ENCODE measurements at places on chromosomes 1 and 21.

DNA sequence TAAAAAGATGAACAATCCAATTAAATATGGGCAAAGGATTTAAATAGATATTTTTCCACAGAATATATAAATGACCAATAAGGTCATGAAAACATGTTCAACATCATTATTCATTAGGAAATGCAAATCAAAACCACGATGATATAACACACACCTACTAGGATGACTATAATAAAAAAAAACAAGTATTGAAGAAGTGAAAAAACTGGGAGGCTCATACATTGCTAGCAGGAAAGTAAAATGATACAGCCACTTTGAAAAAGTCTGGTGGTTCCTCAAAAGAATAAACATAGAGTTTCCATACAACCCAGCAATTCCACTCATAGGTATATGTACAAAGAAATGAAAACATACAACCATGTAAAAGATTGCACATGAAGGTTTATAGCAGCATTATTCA lies 75.7 kb upstream of the RAB4A start:
- DNase-seq = no peak

- no peak for DNase-seq
Observed at GRCh38 chr1:159918352-159919200, 6.7 kb downstream of the TAGLN2 start.

DNA sequence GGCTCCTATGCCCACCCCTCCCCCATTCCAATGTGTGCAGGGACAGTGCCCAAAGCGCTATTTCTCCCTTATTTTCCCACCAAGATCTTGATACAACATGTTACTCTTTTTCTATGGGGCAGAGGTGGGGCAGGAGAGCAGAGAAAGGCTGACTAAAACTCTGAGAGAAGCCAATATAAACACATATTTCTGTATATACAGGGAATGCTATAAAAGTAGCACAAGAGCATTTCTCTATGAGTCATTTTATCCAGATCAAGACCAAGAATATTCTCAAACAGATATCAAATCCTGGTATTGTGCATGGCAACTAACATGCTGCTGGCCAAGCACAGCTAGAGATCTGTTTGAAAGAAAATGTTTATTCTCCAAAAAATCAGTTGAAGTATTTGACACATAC lies 7.3 kb downstream of the WDR26 start:
- no peak for DNase-seq

DNA sequence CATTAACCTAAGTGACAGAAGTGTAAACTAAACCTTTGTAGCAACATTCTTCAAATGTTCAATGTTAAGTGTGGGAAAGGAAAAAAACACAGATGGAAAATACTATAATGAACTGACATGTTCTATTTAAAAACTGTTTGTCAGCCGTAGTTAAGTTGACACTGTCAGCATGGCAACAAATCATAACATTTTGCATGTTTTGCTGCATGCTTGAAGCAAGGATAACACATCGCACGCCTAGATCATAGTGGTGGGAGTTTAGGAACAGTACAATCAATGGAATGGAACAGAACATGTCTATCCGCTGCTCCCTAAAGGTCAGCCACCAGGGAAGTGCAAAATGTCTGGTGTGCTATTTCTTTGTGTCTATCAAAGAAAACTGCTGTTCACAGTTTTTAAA lies 62.5 kb upstream of the ESRRG start:
- DNase-seq = no peak

DNA sequence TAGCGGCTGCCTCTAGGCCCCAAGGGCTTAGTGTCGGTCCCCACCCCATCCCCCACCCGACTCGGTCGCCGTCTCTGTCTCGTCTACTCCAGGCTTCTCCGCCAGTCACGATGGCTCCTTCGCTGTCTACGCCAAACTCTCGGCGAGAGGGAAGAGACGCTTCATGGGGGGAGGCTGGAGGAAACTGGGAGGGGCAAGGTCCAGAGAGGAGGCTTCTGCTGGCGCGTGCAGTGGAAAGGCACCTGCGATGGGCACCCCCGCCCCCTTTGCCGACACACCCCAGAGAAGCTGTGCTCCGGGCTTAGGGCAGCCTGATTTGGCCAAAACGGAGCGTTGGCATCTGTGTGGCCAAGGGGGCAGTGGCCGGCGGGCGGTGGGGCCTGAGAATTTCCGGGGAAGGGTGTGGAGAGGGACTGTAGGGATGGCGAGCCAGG lies 1.2 kb upstream of the CSMD2 start:
- DNase-seq = no peak

GRCh38 chr1:116993286-116993685 lies 8.3 kb upstream of the CD101 start:
- no peak for DNase-seq

GRCh38 chr21:28252928-28253327 lies 739.7 kb downstream of the LTN1 start:
- no peak for DNase-seq

- no peak for DNase-seq
Observed at GRCh38 chr1:231829332-231829731, 202.7 kb downstream of the DISC1 start.

DNA sequence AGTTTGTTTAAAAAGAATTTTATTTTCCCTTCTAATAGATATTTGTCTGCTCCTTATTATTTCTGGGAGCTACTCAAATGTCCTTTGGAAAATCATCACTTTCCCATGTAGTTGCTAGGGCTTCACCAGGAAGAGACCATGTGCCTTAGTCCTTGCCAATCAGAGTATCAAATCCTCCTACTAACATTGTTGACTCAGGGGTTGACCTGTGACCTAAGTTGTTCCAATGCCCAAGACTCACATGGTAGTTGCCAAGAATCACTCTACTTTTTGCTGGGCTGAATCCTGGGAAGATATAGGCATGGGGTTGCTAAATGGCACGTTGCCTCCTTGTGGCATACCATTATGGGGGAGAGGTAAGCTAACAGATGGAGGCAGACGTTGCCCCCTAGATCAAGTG lies 58.2 kb upstream of the FOXD3 start:
- no peak for DNase-seq

GRCh38 chr1:54312796-54313316 lies 93.3 kb downstream of the SSBP3 start:
- DNase-seq = no peak

DNA sequence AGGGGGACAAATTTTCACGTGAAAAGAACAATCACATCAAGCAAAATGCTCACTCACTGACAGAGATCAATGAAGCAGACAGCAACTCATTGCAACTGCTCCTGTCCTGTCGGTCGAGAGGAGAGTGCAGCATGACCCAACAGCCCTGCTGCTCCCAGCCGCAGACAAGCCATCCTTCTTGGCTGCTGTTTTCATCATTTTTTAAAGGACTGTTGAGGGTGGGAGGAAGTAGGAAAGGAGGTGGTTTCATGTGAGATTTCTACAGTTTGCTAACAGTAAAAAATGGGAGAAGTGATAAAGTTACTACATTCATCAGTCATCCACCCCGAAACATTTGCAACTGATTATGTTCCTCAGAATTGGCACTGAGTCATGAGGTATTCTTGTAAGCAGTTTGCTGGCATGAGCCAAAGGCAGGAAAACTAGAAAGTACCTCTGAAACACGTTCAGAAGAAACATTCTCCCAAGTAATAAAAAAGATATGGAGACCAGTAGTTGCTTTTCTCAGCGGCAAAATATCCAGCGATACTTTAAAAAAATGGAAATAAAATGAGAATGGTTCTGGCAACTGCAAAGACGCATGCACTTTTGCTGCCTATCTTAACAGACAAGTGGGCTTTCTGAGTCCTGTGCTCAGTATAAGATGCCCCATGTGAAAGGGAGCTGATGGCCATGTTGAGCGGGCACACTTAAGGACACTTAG lies 72.0 kb upstream of the CLDN14 start:
- no peak for DNase-seq

GRCh38 chr1:82806133-82806532 lies 1005.4 kb downstream of the ADGRL2 start:
- DNase-seq = no peak

DNA sequence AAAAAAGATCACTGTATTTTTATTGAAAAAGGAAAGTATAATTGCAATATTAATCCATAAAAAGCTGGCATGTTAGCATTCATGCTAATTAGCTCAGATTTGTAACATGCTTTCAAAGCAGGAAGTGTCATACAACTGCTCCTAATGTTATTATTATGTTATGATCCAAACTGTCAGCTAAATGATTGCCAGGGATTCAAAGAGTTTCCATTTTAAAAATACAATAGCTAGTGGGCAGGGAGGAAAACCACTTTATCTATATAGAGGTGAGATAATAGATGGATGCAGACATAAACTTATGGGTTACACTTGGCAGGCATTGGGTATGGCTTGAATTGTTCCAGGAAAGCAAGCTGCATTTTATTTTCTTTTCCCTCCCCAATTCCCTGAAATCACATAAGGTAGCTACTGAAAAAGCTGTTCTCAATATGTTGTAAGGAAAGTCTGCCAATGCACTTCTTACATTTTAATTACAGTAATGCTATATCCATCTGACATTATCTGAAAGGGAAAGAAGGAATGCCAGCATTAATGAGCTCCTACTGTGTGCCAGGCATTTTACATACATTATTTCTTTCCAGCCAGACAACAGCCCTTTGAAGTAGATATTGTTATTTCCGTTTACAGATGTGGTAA lies 9.8 kb upstream of the MYSM1 start:
- no peak for DNase-seq

DNA sequence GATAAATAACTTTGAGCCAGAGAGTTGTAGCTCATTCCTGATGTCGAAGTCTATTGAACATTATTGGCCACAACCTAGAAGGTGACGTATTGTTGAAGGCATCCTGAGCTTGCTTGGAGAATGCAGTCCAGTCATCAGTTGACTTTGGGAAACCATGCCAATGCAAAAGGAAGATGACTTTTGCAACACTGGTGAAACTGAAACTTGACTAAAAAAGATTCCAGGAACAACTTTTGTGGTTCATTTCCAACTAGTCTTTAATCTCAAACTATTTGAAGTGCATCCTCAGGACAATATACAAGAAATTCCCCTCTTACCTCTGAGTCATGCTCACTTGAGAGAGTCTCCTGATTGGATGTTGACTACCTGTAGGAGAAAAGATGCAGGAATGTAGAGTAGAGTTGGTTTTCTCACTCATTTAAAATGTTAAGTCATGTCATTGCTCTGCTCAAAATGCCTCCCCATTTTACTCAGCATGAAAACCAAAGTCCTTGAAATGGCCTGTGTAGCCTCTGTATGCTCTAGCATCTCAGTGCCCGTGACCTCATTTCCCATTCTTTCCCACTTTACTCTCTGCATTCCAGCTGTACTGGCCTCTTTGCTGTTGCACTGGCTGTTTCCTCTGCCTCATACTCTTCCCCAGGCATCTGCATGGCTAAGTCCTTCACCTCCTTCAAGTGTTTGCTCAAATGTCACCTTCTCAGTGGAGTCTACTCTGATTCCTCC lies 24.4 kb upstream of the LEPR start:
- no peak for DNase-seq

GRCh38 chr1:50893466-50893865 lies 66.6 kb downstream of the FAF1 start:
- DNase-seq = no peak

Measured in T-helper 1 cell (primary cell).